ENCODE measurements at places on chromosomes 6 and 20. TPM values are rescaled to one million over a fixed set of nuclear protein-coding genes. Genes with fewer than 3 reads are reported as not detected.

The TFAP2B gene
- total RNA-seq, result not detected

The LAMP5 gene
- not detected for total RNA-seq

The C6orf15 gene
- total RNA-seq, result not detected

The LTA gene
- total RNA-seq, result not detected

The HSP90AB1 gene
- total RNA-seq, result 367 TPM

The COL19A1 gene
- not detected for total RNA-seq

The MYL9 gene
- 5.6 TPM for total RNA-seq

The THBS2 gene
- total RNA-seq, result 3,001 TPM

The KHDC1L gene
- total RNA-seq, result not detected

The CST7 gene
- total RNA-seq, result not detected

The APOBEC2 gene
- total RNA-seq, result not detected

The SLC22A16 gene
- not detected for total RNA-seq

The SMOC2 gene
- not detected for total RNA-seq

The GSTA3 gene
- total RNA-seq, result not detected

The PREP gene
- 12.4 TPM for total RNA-seq

The SALL4 gene
- 0.15 TPM for total RNA-seq

The MACROD2 gene
- 0.38 TPM for total RNA-seq

The FAXC gene
- 0.15 TPM for total RNA-seq

The NKX2-2 gene
- total RNA-seq, result not detected

The DEFB119 gene
- total RNA-seq, result not detected

The BACH2 gene
- total RNA-seq, result 0.35 TPM

The SNX9 gene
- total RNA-seq, result 41.1 TPM

The DACT2 gene
- total RNA-seq, result 0.82 TPM

The KCNK16 gene
- not detected for total RNA-seq

The HLA-DQB2 gene
- total RNA-seq, result not detected

The PEX7 gene
- 9.2 TPM for total RNA-seq

The RIPOR3 gene
- total RNA-seq, result 1.1 TPM

The DYNLT2 gene
- total RNA-seq, result 0.45 TPM

The TSPO2 gene
- total RNA-seq, result not detected

The IP6K3 gene
- total RNA-seq, result not detected

The DDO gene
- 1.7 TPM for total RNA-seq

The AVP gene
- total RNA-seq, result not detected

The FNDC1 gene
- 0.23 TPM for total RNA-seq

The VWA7 gene
- 0.23 TPM for total RNA-seq

The CYP24A1 gene
- 0.60 TPM for total RNA-seq

The SLC2A10 gene
- 45.4 TPM for total RNA-seq

The BTBD3 gene
- total RNA-seq, result 9.1 TPM

The AGER gene
- total RNA-seq, result 0.15 TPM

The GSTA4 gene
- 25.3 TPM for total RNA-seq

The CD40 gene
- total RNA-seq, result 7.8 TPM

The FAM120B gene
- 10.1 TPM for total RNA-seq

The C20orf141 gene
- total RNA-seq, result not detected

The OXT gene
- not detected for total RNA-seq

The CTAGE9 gene
- total RNA-seq, result not detected

The CCDC170 gene
- total RNA-seq, result 0.23 TPM

The RNF8 gene
- total RNA-seq, result 30.3 TPM

The DXO gene
- total RNA-seq, result 12.9 TPM

The FAM209A gene
- not detected for total RNA-seq

The KCNQ5 gene
- total RNA-seq, result 0.82 TPM

The MATN4 gene
- total RNA-seq, result 0.23 TPM

The DST gene
- 151 TPM for total RNA-seq

The BAK1 gene
- 19.7 TPM for total RNA-seq

The DSP gene
- total RNA-seq, result 1.8 TPM

The HS3ST5 gene
- not detected for total RNA-seq

The SEMG1 gene
- not detected for total RNA-seq

The MROH8 gene
- total RNA-seq, result 1.1 TPM

All from smooth muscle cell of the coronary artery (primary cell).